Hematopoietic multipotent progenitor cell (in vitro differentiated cells): ENCODE measurements at places on chromosomes 13 and 19.

DNA sequence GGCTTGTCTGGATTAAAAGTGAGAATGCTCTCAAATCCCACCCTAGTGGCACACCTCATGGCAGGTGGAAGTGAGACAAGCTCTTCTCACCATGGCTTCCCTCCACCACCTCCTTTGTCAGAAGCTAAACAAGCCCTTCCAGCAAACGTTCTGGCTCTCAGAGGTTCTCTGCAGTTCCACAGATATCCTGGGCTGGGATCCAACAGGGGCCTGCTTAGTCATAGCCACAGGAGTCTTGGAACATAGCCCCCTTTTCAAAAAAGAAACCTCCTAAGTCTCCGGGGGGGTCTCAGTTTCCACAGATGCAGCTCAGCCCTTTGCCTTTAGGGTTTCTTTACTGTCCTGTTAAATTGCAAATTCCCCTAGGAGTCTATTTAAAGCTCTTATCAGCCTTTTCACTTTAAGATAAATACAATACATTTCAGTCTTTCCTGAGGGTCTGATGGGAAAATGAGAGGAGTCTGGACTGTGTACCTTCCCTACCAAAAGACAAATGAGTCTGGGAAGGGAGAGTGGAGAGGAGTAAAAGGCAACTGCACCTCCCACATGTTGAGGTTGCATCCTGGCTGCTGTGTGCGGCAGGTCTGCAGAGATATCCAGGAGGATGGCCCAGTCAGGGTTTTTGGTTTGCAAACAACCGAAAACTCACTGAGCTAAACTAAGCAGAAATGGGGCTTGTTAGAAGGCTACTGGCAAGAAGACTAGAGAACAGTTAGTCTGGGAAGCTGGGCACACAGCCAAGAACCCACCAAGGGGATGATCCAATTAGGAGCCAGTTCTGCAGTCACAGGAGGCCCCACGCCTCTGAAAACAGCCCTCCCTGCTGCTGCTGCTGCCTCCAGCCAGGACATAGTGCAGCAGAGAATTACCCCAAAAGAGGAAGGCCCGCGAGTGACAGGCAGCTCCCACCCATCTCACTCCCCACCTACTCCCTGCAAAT, 41.4 kb upstream of the SERP2 start:
- DNase-seq, result peak; percentile 34

GRCh38 chr13:20924758-20925394, 22.3 kb upstream of the XPO4 start:
- peak; percentile 94 for DNase-seq

DNA sequence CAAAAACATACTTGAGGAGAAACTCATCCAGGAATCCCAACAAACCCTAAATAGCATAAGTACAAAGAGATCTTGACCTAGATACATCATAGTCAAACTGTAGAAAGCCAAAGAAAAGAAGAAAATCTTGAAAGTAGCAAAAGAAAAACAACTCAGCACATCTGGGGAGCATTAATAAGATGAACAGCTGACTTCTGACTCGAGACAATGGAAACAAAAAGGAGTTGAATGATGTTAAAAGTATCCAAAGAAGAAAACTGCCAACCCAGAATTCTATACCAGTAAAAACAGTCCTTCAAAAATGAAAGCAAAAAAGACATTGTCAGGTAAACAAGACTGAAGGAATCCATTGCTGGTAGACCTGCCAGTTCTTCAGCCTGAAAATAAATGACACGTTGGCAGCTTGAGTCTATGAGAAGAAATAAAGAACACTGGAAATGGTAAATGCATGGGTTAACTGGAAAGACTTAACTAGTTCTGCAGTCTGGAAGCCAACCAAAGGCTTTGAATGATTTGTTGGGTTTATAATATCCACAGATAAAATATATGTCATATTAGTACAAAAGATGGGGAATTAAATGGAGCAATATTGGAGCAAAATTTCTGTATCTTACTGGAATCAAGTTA, 46.8 kb downstream of the TSSK6 start:
- DNase-seq, result no peak

- DNase-seq, result no peak
Measured at GRCh38 chr19:38898788-38899446, 501 bp downstream of the SIRT2 start.

DNA sequence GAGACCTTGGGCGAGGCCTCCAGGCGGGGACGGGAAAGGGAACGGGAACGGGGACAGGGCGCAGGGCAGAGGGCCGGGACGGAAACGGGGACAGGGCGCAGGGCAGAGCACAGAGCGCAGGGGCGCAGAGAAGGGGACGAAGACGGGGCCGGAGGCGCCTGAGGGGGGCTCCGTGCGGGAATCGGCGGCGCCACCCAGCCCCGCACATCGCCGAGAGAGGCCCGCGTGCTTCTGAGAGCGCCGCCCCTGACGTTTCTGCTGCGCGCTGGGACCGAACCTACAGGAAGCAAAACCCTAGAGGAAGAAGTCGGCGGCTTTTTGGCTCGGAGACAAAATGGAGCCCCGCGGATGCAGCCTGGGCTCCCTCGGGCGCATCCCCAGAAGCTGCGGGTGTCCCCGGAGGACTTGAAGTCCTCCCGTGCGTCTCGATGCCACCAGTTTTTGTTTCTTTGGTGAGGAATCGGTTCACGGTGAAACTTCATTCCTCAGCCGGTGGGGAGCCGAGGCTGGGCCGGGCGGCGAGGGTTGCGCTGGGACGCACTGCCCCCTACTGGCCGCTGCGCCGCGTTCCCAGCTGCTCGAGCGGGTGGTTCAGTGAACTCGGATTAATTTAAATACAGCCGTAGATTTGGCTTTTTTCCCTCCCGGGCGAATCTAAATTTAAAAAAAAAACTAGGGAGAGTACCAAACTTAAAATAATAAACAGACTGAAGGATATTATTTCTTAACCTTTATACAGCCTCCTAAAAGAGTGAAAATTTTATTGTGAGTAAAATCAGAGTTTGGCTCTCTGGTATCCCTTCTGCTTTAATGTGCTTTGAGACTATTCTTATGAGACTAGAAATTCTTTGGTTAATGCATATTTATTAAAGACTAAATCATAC, 350.0 kb upstream of the ARGLU1 start:
- DNase-seq, result peak; percentile 84

- DNase-seq, result no peak
Measured at GRCh38 chr13:20882206-20882605, 20.3 kb downstream of the XPO4 start.
